ENCODE measurements at places on chromosomes 7 and 10. TPM values are rescaled to one million over a fixed set of nuclear protein-coding genes. Genes with fewer than 3 reads are reported as not detected.

- no peak for DNase-seq
Observed at GRCh38 chr10:50312464-50313437, 61.4 kb upstream of the ASAH2 start.

DNA sequence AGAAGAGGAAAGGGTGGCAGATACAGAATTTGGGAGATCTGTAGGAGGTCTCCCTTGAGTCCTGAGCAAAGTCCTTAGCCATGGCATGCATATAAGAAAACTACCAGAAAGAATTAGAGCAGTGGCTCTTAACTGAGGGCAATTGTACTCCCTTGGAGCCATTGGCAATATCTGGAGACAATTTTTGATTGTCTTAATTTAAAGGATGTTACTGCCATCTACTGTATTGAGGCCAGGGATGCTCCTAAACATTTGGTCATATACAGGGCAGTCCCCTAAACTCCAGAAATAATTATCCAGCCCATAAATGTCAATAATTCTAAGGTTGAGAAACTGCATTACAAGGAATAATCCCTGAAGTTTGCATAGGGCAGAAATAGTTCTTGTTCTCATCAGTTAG lies 136.4 kb upstream of the ODAD2 start:
- no peak for DNase-seq

DNA sequence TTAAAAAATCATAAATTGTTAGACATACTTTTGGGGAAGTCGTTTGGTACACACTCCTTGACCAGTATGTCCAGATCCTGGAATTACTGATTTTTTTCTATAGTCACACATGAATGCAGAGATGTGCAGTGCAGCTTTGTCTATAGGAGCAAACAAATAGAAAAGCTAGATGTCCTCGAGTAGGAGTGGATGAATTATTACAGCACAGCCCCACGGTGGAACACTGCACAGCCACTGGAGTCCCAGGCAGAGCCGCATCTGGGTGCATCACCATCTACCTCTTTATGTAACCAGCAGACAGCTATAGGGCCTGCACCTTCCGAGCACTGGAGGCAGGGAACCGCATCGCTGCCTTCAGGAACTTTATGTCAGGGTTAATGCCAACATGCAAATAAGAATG lies 17.0 kb upstream of the RET start:
- no peak for DNase-seq

GRCh38 chr10:35124540-35124939 lies 2.1 kb upstream of the CREM start:
- DNase-seq = no peak

DNA sequence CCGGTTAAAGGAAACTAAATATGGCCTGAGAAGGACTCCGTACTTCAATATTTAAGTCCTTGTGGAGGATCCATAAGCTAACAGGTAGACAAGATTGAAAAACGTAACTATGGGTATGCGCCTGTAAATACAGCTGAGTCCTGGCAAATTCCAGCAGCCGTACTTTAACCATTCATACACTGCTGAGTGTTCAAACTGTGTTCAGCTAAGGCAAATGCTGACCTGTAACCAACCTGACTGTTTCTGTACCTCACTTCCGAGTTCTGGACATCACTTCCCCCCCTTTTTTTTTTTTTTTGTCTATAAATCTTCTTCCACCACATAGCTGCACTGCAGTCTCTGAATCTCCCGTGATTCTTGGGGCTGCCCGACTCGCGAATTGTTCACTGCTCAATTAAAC lies 69.1 kb downstream of the SRPK2 start:
- DNase-seq = no peak

Gene RTKN2
- 0.52 TPM for polyA plus RNA-seq

GRCh38 chr10:60237977-60238758 lies 151.5 kb downstream of the ANK3 start:
- DNase-seq = no peak

Data from ovary (tissue), 10 donors.